ENCODE measurements at places on chromosomes 7 and 10.

- DNase-seq, result no peak
Measured at GRCh38 chr10:27391325-27391724, 112.8 kb upstream of the RAB18 start.

GRCh38 chr7:34371922-34372321 lies 286.1 kb upstream of the NPSR1 start:
- DNase-seq, result no peak

DNA sequence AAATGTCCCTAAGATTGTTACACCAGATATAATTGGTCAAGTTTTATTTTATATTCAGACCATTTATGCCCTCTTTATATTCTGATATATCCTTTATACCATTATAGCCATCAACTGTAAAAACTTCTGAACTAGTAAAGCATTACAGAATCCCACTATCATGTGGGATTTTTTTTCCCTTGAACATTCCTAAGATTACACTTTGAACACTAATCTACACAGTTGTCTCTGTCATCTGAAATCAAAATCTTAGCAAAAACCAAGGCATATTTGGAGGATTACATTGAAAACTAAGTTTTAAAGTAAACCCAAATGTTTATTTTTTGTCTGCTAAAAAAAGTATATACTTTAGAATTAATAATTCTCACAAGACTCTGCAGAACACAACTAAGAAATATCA lies 116.2 kb upstream of the GPR22 start:
- no peak for DNase-seq

DNA sequence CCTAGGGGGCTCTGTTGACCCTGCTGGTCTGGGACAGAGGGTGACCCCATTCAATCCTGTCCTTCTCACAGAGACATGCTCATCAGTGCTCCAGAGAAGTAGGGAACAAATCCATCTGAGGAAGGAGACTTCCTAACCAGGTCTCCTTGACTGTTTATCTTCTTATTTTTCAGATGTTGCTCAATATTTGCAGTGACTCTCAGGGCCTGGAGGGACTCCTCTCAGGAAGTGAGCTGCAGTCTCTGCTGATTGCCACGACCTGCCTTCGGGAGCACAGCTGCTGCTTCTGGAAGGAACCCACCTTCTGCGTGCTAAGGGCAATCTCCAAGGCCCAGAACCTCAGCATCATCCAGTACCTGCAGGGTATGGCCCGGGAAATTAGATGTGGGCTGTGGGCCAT lies 41.0 kb downstream of the WDFY4 start:
- no peak for DNase-seq

- DNase-seq, result no peak
Measured at GRCh38 chr10:127441350-127442219, 107.5 kb upstream of the NPS start.

DNA sequence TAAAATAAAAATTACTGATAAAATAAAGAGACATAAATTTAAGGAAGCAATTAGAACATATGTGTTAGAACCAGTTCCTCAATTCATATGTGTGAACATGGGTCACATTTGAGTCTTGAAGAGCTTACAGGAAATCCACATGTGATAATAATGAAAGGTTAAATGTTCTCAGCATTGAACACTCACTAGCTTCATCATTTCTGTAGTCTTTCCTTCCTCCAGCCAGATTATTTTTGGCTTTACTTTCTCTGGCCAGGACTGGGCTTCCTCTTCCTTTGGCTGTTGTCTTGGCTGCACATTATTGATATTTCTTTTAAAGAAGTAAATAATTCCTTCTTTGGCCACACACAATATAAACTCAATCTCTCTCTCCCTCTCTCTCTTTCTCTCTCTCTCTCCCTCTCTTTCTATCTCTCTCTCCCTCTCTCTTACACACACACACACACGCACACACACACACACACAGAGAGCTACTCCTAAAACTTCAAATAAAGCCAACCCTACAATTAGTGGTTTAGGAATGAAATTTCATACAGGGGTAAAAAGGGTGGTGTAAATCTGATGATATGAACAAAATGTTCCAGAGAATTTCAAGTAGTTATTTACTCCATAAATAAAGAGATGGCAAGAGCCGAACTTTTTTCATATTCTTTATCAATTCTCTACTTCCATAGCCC lies 171.2 kb downstream of the REEP3 start:
- DNase-seq, result no peak

- no peak for DNase-seq
Measured at GRCh38 chr10:132618158-132618919, 80.8 kb downstream of the INPP5A start.

DNA sequence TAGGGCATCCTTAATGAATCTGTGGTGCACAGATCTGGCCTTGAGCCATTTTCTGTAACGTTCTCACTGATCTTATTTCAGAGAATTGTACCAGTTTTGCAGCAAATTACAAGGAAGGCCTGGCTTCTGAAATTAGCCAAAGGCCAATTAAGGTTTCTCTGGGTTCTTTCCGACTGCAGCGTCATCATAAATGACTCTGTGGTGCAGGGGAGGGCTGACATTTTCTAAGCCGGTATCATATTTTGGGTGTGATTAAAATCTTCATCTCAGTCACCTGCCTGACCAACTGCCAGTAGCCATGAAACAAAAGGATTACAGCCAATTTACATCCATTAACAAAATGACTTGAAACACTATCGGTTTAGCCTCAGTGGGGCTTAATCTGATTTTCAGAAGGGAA lies 363.7 kb downstream of the ADRA2A start:
- no peak for DNase-seq

DNA sequence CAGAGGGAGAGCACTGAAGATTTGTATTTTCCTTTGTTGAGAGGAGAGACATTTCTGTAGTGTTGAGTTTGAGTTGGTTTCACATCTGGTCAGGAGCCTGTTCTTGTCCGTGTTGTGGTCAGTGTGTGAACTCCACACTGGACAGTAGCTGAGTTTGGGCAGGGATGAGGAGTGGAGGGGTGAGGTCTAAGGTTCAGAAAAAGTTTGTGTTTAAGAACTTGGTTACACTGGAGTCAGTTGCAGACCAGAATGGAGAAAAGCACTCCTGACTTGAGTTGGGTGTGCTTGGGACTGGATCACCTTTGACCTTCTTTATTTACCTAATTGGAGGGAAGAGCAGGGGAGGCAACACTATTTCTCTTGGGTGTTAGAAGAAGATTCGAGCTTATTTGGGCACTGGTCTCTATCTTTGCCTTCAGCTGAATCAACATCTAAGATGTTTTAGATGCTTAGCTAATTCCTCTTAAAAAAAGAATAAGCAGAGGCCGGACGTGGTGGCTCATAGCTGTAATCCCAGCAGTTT lies 8.9 kb downstream of the LRMDA start:
- no peak for DNase-seq

GRCh38 chr10:8174762-8175161 lies 120.3 kb downstream of the GATA3 start:
- no peak for DNase-seq

DNA sequence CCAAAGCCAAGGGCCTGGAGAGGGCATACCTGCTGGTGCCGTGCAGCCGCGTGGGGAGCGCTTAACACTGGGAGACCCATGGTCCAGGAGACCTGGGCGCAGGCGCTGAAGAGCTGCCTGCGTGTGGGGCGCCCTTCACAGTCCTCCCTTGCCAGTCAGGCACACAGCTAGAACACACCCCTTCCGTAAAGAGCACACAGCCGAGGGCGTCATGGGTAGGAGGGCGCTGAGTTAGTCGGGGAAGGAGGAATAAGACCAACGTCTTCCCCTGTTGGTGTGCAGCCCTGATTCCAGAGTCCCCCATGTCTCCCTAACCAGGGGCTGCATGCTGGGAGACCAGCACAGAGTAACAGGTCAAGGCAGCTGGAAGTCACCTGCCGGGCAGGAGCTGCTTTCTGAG lies 273.9 kb downstream of the USP6NL start:
- peak; percentile 65 for DNase-seq

DNA sequence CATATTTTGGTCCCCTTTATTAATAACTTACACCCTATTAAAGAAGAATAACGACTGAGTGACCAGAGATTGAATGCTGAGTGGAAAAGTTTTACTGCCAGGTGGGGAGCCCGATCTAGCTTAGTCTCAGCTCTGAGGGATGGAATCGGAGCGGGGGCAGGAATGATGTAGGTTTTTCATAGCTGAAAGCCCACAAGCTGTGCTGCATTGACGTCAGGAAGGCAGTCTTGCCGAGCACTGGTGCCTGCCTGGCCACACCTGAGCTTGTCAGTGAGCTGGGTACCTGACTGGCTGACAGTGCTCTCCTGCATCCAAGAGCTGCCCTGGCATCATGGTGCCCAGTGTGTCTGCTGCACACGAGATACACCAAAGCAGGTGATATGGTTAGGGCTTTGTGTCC lies 34.8 kb downstream of the GRK5 start:
- DNase-seq, result no peak

- no peak for DNase-seq
Measured at GRCh38 chr7:37756797-37757551, 73.4 kb downstream of the GPR141 start.

GRCh38 chr7:64654796-64655548 lies 11.0 kb upstream of the ZNF107 start:
- DNase-seq, result no peak

GRCh38 chr7:109131141-109131540 lies 561.5 kb downstream of the DNAJB9 start:
- no peak for DNase-seq

DNA sequence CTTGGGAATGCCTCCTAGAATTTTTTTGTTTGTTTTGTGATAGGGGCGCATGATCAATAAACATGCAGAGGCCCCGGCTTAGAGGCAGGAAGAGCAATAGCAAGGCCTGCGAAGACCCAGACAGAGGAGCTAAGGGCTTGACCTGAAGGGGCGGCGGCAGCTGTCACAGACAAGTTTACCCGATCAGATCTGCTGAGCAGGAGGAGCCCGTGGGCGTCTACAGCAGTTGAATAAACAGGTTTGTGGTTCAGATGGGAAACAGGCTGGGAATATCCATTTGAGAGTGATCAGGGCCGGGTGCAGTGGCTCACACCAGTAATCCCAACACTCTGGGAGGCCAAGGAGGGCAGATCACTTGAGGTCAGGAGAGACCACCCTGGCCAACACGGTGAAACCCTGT lies 126.0 kb upstream of the CALN1 start:
- no peak for DNase-seq

GRCh38 chr10:78292250-78292981 lies 258.8 kb downstream of the RPS24 start:
- DNase-seq, result no peak

DNA sequence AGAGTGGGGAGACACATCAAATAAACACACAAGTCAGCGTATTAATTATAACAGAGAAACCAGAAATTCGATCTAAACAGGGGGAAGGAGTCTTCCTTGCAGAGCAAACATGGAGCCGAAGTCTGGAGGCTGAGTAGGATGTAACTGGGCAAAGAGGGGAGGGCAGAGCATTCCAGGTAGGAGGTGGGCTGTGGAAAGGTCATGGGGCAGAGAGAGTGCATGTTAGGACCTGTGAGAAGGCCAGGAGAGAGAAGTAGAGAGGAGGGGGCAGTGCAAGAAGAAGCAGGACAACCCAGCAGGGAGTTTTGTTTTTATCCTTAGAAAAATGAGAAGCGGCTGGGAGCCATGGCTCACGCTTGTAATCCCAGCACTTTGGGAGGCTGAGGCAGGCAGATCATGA lies 130.8 kb upstream of the GPR26 start:
- DNase-seq, result no peak

- no peak for DNase-seq
Measured at GRCh38 chr7:112162784-112163506, 43.3 kb downstream of the DOCK4 start.

GRCh38 chr7:133053321-133053891 lies 28.5 kb downstream of the CHCHD3 start:
- no peak for DNase-seq

GRCh38 chr7:30511973-30512662 lies 7.5 kb upstream of the GGCT start:
- DNase-seq, result no peak

DNA sequence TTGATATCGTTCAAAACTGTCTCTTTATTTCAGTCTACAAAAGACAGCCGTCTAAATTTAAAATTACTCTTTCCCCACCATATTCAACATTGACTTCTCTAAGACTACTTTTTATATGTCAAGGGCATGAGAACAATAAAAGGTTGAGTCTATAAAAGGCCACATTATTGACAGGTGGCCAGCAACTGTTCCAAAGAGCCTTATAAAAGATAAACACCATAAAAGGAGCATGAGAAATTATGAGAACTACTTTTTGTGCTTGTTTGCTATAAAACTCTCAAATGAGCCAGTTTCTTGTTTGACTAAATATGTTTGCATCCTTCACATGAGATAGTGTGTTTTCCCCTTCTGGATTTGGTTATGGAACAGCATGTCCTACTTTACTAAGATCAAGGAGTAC lies 189.2 kb downstream of the THSD7A start:
- DNase-seq, result no peak

- DNase-seq, result no peak
Measured at GRCh38 chr7:157399086-157399687, 62.4 kb downstream of the DNAJB6 start.

DNA sequence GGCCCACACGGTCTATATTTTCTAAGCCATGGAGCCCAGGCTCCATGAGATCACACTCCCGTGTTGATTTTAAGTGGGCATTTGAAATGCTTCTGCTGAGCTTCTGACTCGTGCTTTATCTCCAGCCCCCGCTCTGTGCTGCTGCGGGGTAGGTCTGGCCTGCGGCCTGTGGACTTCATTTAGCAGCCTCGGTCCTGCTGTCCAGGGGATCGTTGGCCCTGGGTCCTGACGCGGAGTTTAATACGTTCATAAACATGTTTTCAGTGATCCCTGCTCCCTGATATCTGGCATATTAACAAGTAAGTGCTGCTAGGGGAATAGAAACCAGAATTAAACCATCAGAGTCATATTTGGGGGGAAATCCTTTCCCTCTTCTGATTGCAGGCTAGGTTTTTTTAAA lies 540.3 kb upstream of the MGMT start:
- DNase-seq, result no peak

- DNase-seq, result no peak
Measured at GRCh38 chr10:17348501-17349349, 105.7 kb downstream of the ST8SIA6 start.
